ENCODE measurements at places on chromosomes 12 and 14. TPM values are rescaled to one million over a fixed set of nuclear protein-coding genes. Genes with fewer than 3 reads are reported as not detected.
A peak's percentile ranks its signal among the peaks of the same experiment; 100 is the strongest.

DNA sequence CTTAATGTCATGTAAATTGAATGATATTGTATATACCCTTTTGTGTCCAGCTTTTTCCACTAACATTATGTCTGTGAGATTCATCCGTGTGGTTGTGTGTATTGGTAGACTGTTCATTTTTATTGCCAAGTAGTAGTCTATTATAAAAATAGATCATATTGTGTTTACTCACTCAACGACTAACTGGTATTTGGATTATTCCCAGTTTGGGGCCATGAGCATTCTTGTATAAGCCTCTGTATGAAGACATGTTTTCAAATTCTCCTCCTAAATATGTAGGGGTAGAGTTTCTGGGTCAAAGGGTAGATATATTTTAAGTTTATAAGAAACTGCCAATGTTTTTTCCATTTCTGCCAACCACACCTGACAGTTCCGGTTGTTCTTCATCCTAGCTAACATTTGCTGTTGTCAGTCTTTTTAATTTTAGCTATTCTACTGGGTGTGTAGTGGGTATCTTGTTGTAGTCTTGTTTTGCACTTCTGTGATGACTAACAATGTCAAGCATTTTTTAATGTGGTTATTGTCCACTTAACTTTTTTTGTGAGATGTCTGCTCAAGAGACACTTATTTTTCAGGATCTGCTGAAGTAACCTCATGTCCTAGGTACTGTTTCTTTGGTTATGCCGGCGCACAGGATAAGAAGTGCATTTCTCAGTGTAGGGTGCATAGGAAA is 93.2 kb downstream of the DACT1 start:
- DNase-seq, result no peak

MMP14 gene
- 819 TPM for total RNA-seq

DNA sequence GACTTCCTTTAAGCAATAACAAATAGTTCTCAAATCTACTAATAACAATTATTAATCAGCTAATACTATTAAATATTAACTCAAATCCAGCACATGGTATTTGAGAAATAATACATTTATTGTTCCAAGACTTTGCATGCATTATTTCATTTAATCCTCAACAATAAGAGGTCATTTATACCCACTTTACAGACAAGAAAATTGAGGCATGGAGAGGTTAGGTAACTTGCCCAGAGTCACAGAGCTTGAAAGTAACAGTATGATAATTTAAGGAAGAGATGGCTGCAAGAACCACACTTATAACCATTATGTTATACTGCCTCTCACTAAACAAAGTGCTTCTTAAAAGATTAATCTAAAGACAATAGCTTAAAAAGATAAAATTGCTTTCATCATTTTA is 318.9 kb downstream of the SOX5 start:
- DNase-seq, result no peak

GRCh38 chr14:32352631-32353030 is 23.5 kb downstream of the AKAP6 start:
- no peak for DNase-seq

GRCh38 chr14:75822522-75823141 is 159.2 kb downstream of the TGFB3 start:
- DNase-seq, result no peak

DNA sequence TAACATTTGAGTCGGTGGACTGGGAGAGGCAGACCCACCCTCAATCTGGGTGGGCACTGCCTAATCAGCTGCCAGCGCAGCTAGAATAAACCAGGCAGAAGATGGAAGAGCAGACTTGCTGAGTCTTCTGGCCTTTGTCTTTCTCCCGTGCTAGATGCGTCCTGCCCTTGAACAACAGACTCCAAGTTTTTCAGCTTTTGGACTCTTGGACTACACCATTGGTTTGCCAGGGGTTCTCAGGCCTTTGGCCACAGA is 27.2 kb upstream of the DNM1L start:
- no peak for DNase-seq

COX14 gene
- total RNA-seq, result 36.4 TPM

GRCh38 chr12:115450017-115450416 is 766.0 kb upstream of the TBX3 start:
- no peak for DNase-seq

DNA sequence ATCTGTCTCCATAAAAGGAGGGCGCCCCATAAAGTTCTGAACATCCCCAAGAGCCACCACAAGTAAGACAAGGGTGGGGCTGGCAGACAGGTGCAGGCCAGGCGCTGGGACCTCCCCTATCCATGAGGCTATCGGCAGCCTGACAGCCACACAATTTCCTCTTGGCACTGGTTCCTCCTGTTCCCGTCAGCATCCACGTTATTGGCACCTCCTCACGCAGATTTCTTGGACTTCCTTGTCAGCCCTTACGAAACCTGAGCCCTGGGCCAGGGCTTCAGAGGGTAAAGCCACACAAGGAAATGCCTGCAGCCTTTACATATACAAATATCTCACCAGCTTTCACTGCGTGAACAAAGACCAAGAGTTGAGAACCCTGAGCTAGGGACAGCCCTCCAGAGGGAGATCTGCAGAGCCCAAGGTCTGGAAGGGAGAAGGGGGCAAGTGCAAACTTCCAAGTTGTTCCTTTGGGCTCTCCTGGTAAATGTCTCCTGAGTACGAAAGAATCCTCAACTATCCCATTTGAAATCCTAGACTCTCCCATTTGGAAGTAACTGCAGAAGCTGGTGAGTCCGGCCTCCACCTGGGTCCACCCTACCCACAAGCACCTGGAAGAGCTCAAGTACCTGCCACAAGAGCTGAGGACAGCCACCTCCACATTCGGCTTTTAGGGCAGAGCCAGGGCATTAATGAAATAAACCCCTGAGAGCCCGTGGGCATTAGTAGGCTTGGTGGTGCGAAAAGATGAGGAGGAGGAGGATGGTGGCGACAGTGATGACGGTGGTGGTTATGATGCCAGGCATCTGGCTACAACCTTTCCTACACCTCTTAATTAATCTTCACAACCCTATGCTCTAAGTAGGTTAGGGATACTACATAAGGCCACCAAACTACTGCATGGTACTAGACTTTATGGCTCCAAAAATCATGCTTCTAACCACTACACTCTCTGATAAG is 5.5 kb upstream of the TC2N start:
- no peak for DNase-seq

GRCh38 chr12:12924169-12924568 is 27.8 kb downstream of the GPRC5D start:
- DNase-seq, result no peak

- no peak for DNase-seq
Measured at GRCh38 chr14:37434867-37435266, 160.2 kb downstream of the FOXA1 start.

BHLHE41 gene
- 4.0 TPM for total RNA-seq

GRCh38 chr14:77212943-77213678 is 31.5 kb downstream of the TMEM63C start:
- DNase-seq, result peak; percentile 73

DNA sequence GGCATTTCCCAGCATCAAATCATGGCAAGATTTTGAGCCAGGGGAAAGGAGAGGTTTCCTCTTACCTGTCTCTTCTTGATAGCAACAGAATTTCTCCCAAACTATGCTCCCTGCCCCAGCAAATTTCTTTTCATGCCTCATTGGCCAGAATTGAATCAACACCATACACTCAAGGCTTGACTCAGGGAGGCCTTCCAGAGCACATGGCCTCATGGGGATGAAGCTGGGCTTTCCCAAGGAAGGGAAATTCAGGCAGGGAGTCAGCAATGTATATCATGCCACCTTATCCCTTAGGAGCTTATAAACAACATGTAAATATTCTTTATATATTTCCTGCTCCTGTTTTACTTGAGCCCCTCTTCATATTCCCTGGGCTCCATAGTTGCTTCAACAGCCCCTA is 62.1 kb downstream of the ARF6 start:
- no peak for DNase-seq

LALBA gene
- total RNA-seq, result not detected

- no peak for DNase-seq
Measured at GRCh38 chr14:64788706-64789105, 84.5 kb downstream of the PLEKHG3 start.

DNA sequence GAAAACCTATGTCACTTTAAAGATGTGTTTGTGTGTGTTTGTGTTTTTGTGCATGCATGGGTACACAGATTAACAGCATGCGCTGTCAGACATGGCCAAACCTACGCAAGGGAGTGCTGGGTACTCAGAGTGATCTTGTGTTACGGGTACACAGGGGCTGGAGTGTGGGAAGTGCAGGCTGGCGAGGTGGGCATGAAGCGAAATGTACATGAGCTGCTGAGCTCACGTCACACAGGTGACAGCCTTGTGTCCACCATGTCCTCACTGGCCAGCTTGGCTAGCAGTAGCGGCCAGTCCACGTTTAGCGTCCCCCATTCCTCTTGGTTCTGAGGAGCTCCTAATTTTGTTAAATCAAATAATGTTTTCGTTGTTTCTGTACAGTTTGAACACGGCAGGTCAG is 979.7 kb upstream of the TMEM132C start:
- no peak for DNase-seq

DNA sequence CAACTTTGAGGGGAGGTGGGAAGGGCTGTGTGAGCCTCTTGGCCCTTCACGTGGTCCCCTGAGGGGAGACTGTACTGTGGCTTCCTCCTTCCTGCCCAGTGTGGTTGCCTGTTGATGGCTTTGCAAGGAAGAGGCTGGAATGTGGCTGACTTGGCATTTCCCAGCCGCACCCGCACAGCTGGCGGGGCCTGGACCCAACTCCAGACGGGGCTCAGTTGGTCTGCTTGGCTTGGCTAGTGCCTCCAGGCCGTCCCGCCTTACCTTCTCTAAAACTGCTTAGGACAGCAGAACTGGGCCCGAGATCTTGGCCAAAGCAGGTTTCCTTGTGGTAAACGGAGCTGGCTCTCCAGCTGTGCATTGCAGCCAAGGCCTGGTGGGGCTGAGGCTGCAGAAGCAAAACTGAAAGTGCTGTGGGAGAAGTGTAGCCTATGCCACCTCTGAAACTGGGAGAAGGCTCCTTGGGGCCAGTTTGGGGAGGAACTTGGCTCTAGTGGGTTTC is 139.5 kb downstream of the SMOC1 start:
- no peak for DNase-seq

DNA sequence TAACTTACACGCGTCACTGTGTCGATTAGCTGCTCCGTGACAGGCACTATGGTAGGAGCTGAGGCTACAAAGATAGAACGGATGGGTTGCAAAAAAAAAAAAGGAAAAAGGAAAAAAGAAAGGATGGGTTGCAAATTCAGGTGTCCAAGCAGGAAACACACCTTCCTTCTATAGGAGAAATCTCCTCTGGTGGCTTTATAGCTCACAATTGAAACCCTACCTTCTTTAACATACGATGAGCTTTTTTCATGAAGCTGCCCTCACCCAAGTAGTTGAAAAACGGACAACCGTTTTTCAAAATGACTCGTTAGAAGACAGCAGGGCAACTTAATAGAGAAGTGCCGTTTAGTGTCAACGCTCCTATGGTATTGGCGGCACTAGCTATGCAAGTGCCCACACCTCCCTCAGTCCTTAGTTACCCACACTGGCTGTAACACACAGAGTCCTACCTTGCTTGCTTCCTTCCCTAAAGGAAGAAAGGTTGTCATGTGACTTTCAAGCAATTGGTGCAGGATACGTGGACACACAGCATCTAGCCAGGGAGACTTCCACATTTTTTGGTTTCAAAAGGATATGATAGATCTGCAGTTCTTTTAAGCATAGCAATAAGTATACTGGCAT is 682 bp upstream of the TRIP11 start:
- DNase-seq, result peak; percentile 14

TMEM229B gene
- total RNA-seq, result 0.08 TPM

CLEC1A gene
- total RNA-seq, result 29.3 TPM

DNA sequence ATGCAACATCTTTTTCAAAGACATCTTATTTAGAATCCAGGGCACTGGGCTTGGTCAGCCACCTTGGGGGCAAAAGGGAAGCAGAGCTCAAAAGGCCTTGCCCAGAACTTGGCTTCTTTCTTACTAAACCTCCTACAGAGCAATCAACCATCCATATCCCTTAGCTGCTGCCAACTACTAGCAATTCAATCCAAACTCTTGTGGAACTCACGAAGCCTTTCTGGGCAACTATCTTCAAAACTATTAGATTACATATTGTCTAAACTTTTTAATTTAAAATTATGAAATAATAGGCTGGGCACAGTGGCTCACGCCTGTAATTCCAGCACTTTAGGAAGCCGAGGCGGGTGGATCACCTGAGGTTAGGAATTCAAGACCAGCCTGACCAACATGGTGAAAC is 95.5 kb downstream of the PAWR start:
- no peak for DNase-seq
